ENCODE measurements at places on chromosomes 7 and 10.

DNA sequence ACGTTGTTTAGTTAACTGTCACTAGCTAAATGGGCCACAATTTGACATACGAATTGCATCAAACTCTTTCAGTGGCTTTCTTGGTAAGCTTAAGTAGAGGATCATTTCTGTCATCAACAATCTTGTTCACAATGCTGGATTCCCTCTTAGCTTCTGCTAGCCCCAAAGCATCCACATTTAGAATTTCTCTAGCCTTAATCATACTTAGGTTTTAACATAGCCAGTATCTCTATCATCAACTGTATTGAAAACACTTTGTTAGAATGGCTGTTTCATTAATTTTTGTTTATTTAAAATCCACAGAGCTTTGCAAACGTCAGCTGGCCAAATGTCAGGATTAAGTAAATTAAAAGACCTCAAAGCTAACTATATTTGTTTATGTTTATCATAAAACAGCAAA lies 41.1 kb downstream of the ABRAXAS2 start:
- DNase-seq = no peak

GRCh38 chr10:119675483-119676170 lies 24.4 kb downstream of the BAG3 start:
- DNase-seq = no peak

DNA sequence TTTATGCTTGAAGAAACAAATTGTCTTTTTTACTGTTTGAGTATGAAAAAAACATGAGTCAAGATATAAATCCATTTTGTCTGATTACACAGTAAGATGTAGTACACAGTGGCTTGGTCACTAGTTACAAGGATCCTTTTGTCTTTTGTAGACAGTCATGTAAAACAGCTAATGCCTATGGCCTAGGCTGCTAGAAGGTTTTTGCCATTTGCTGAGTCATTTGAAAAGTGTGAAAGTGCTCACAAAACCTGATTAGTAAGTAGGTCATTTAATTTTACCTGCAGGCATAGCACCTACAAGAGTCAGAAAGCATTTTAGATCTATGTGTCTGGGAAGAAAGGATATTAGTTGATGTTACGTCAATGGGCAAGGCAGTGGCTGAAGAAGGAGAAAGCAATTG lies 819.4 kb downstream of the MAGI2 start:
- DNase-seq = no peak

DNA sequence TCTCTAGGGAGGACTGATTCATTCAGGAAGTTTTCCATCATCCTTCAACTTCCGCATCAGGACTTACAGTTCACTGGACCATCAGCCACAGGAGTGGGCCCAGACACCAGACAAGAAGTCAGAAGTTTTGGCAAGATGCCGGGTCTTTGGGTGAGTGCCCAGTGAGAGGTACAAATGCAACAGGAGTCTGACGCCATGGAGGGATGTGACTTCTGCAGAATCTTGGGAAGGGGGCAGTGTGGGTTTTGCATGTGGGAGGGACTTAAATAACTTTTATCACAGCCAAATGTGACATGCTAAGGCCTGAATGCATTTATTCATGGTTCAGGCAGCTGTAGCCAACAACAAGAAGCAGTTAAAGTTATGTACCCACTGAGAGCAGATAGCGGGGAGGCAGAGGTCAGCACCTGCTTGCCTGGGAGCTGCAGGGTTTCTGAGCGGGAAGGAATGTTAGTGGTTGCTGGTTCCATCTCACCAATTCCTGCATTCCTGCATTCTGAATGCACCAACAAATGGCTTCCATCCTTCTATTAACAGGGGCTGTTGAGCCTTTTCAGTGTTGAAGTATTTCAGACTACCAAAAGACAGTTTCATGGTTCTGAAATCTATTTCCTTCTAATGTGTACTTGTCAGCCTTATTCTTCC lies 375.2 kb downstream of the PAXIP1 start:
- DNase-seq = no peak

DNA sequence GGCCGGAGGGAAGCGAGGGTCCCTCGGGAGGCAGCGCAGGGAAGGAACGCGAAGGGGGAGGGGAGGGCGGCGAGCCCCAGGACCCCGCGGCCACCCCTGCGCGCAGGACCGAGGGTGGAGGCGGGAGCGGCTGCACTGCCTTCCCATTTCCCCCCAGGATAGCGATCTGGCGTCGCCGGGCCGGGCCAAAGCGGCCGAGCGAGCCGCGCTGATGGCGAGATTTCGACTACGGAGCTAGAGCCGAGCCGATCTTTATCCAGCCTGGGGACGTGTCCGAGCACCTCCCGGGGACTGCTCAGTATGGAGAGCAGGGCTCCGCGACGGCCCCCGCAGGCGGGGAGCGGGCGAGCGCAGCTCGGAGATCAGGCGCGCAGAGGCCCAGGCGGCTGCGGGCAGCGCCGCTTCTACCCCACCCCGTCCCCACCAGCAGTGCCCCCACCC lies 590 bp upstream of the CRTAC1 start:
- DNase-seq = no peak

DNA sequence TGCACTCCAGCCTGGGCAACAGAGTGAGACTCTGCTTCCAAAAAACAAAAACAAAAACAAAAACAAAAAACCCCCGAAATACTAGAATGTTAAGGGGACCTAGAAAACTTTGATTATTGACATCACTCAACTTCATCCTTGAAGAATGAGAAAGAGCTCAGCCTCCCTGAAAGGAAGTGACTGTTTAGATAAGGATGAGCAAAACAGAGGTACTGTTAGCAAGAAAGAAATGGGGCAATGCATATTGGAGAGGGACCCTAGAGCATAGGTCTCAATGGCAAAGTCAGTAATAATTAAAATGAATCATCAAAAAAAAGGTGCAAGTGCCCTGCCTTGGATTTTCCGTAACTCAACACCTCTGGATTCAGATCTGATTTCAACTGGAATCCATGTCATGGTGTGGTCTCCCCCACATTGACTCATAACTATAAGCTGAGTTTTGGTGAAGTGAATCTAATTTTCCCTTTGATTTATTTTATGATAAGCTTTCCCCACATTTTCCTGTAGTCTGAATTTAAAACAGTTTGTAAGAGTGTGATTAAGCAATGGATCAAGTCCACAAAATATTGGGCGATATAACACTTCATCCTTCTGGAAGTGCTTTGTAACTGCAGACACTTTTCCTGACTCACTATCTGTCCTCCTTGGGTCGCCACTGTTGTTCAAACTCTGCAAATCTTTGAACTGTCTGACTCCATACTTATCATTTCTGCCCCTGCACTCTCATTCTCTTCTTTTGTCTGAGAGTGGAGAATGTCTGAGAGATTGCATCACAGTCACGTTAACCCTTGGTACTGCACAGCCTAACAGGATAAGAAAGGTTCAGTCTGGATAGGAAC lies 224.8 kb upstream of the LYZL1 start:
- no peak for DNase-seq

- no peak for DNase-seq
These were observed 26.7 kb downstream of the MICALL2 start for GRCh38 chr7:1432411-1433082.

DNA sequence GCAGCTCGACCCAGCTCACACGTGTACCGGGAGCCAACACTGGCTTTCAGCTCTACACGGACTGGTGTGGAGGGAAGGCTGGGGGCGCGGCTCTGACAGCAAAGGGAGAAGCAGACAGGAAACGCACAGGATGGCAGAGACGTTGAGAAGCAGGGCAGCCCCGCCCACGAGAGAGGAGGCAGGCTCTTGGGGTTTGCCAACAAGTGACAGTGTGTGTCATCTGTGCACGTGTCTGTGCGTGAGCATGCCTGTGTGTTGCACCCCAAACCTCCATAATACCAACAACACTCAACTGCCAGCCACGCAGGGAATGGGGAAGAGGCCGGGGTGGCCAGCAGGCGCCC lies 64.4 kb upstream of the PDGFA start:
- no peak for DNase-seq

- no peak for DNase-seq
These were observed 16.7 kb downstream of the STN1 start for GRCh38 chr10:103901299-103901698.

GRCh38 chr10:122462533-122463465 lies 1.4 kb downstream of the HTRA1 start:
- no peak for DNase-seq

DNA sequence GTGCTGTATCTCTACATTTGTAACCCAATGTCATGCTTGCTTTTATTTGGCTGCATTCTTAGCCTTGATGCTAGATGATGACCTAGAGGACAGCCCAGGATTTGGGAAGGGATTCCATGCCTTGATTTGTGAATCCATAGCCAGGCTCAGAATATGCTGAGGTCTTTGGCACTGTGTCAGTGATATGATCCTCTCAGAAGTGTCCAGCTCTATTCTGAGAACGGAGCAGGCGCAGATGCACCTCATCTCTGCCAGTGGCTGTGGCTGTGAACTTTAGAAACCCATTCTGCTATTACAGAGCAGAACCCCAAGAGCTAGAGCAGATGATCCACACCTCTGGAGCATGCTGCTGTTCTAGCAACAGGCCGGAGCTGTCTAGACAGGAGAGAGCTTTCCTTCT lies 212.8 kb downstream of the TRIL start:
- DNase-seq = no peak

DNA sequence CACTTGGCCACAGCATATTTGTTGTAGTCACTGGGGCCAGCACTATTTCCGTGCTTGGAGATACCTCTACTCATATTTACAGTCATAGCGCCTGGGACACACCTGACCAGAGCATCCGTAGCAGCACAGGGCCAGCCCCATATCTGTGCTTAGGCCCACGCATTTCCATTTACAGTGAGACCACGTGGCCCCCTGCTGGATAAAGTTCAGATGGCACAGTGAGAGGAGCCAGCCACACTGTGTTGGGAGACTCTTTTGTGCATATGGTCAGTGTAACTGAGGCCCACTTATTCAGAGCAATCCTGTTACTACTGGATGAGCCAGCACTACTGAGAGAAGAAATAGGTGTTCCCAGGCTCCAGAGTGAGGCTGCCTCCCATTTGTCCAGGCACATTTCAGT lies 455.3 kb downstream of the REEP3 start:
- no peak for DNase-seq

GRCh38 chr10:100683004-100683403 lies 62.4 kb upstream of the PAX2 start:
- DNase-seq = no peak

DNA sequence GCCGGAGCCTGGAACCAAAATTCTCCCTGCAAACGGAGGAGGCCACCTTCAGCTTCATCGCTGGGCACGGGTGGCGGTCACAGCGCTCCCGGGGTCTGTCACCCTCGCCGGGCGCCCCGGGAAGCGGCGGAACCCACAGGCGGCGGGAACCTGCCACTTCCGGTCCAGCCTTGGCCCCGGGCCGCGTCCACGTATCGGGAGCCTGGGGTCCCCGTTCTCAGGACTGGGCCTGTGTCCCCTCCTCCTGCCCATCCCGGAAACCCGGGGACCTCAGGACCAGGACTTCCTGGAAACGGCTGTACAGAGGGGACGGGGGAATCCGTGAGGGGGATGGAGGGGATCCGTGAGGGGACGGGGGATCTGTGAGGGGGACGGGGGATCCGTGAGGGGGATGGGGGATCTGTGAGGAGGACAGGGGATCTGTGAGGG lies 25.4 kb downstream of the PDGFA start:
- DNase-seq = no peak

DNA sequence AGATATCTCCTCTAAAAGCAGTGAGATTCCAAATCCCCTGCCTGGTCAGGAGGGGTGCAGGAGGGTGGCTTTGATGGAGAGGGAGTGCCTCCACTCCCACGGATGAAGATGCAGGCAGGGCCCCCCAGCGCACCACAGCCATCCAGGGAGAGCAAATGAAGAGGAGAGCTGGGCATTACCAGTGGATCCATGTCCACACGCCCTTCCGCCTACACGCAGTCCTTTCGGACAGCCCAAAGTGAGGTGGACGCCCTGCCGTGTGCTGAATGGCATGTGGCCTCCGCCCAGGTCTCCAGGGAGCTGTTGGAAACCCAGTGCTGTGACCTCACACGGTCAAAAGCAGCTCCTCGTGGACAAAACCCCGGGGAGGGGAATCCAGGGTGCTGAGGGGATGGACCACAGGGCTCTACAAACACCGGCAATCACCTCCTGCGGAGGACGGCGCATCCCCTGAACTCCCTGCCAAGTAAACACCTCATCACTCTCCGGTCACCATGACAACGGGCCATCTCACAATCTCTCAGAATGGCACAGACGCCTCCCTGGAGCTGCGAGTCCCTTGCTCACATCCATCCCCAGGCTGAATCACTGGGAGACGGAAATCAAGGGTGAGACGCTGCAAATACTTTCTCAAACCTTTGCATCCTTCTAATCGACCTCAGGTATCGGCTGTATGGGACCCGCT lies 35.0 kb upstream of the DNAAF5 start:
- DNase-seq = no peak

DNA sequence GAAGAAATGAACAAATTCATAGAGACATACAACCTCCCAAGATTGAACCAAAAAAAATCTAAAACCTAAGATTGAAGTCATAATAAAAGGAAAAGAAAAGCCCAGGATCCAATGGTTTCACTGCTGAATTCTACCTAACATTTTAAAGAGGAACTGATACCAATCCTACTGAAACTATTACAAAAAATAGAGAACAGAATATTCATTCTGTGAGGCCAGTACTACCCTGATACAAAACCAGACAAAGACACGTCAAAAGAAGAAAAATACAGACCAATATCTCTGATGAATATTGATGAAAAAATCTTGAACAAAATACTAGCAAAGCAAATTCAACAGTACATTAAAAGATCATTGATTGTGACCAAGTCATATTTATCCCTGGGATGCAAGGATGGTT lies 128.5 kb upstream of the STEAP1 start:
- DNase-seq = no peak
